GM12864 (cell line): ENCODE measurements at places on chromosomes 7 and 10.

GRCh38 chr7:152752200-152752912 lies 7.2 kb upstream of the ACTR3B start:
- DNase-seq, result no peak

DNA sequence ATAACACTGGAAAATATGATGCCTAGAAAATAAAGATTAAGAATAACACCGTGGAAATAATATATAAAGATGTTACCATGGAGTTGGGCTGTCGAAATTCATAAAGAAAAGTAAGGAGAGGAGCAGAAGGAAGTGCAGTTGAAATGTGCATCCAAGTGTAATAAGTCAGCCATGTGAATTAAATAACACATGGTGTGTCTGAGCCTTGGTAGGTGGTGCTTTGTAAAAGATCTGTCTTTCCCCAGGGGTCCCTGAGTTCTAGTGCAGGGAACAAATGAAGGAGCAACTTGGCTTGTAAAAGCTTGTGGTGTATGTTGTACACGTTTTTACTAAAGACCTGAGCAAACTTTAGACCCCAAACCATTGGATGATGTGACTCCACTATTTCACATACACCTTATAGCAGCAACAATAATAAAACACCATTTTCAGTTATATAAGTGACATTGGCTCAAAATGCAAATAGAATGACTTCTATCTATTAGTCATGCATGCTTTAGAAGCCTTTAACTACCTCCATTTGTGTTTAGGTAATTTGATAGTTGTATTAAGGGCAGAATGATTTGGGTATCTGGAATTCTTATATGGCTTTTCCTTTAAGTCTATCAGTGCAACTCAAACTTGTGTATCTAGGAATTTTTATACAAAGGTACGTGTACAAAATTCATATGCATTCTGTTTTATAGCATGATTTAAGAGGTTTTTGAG lies 11.3 kb downstream of the STARD3NL start:
- no peak for DNase-seq

- DNase-seq, result no peak
Measured at GRCh38 chr10:23829556-23829955, 379.4 kb upstream of the KIAA1217 start.

DNA sequence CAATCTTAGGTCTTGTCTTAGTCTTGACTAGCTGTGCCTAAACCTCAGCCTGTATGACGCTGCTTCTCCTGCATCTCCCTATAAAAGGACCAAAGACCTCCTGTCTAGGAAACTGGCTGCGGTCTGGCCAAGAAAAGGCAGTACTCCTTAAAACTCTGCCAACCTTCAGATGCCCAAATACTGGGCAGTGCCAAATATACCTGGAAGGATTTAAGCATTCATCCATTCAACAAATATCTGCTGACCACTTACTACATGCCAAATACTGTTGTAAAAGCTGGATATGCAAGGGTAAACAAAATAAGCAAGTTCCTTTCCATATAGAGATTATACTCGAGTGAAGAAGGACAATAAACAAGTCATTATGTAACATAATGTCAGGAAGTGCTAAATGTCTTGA lies 135.8 kb downstream of the HBP1 start:
- DNase-seq, result no peak

DNA sequence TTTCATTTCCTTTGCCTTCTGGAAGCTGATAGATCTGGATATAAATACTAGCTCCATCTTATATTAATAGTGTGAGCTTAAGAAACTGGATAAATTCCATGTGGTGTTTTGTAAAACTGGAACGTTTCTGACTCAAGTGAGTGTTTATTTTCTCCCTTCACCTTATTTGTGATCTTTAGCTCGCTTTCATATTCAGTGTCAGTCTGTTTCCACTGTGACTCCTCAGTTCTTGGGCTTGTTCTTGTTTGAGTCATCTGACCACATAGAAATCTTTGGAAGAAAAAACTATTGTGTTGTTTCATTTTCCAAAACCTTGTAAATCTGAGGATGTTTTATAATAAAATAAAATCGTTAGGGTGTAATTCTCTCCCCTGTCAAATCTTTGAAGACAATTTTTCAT lies 186.4 kb downstream of the POLR1F start:
- no peak for DNase-seq

- peak; percentile 12 for DNase-seq
Measured at GRCh38 chr10:23157239-23157681, 34.9 kb upstream of the PTF1A start.

GRCh38 chr10:75202321-75203045 lies 8.1 kb upstream of the VDAC2 start:
- DNase-seq, result no peak

DNA sequence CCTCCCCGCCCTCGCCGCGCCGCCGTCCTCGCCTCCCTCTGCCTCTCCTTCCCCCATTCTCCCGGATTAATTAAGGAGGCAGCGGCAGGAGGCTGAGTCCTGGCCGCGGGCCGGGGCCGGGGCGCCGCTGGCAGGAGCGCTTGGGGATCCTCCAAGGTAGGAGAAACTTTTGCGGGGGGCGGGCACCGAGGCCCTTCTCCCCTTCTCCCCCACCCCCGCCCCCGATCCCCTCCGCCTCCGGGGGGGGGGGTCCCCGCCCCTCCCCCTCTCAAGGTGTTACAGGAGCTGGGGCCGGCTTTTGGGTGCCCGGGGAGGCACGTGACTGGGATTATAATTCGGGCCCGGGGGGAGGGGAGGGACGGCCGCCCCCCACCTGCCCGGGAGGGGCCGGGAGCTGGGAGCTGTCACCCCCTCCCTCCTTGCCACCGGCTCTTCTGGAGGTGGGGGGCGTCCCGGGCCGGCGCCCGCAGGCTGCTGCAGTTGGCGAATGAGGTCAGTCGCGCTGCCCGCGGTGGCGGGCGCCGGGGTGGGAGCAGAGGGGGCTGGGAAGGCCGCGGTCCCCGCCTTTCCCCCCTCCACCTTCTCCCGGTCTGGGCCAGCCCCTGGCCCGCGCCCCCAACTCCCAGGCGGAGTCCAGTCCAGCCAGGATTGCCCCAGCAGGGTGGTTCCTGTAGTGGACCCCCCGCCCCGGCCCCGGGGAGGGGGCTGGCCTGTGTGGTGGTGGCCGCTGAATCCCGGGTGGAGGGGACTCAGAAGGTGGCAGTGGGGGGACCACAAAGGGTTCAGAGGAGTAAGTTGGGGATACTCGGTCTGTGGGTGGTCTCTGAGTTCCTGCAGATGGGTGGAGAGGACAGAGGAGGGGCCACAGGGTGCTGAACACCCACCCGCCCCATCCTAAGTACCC lies 567 bp downstream of the GTF2IRD1 start:
- no peak for DNase-seq

DNA sequence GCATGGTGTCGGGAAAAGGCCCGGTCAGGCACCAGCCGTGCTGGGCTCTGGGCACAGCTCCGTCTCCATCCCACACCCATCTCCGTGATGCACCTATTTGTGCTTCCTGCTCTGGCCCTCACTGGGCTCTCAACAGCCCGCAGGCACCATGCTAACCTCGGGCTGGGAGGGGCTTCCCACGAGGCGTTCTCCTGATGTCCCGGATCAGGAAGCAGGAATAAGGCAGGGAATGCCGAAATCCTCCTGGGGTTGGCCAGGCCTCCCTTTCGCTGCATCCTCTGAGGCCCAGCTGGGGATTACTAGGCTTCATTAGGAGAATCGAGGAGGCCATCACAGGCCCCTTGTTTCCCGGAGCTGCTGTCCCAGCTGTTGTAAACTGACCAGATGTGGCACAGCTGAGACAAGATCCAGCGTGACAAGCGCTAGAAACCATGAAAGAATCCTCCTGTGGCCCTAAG lies 72.0 kb downstream of the FAM53B start:
- no peak for DNase-seq

GRCh38 chr10:24553051-24553612 lies 170.6 kb downstream of the ARHGAP21 start:
- no peak for DNase-seq

DNA sequence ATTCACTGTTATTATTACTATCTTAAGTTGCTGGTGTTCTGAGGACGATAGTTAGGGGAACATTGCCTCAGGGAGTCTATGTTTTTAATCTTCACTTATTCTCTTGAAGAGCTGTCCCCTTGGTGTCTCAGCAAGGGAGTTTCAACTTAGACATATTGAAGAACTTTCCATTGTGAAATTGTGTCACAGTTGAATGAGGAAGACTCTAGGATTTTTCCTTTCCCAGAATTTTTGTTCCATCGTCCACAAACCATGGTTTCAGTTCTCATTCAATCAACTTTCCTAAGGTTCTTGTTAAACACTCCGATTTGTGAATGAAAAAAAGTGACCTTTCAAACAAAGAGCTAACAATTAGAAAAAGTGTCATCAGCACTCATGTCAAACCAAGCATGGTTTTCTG lies 128.3 kb downstream of the GATA3 start:
- no peak for DNase-seq

DNA sequence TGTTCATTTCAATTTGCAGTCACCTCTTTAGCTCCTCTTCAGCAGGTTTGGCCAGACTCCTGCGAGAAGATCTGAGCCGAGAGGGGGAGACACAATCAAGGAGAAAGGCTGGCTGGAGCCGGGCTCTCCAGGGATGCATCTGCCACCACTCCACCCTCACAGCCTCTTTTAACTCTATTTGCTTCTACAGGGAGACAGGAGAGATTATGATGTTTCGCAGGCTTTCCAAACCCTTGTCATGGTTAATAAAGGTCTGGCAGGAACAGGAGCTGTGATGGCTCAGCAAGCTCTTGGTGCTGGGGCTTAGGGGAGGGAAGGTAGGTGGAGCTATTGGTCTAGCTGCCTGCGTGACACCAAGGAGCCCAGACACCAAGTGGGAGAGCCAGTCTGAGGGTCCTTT lies 448.1 kb upstream of the PODXL start:
- DNase-seq, result no peak

DNA sequence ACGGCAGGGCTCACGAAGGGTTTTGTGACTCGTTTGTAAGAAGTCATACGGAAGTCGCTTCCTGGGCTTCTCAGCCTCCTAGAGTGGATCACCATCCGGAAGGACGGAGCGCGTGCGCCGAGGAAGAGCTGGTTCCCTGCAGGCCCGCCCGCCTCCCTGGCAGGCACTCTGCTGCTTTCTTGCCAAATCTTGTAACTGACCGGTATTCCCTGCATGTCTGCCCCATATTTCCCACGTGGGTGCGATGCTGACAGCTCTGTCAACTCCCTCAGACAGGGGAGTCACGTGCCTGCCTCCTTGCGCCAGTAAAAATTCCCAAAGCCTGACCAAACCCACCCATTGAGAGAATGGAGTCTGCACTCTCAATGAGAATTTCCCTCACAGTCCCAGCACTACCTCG lies 12.7 kb downstream of the SHH start:
- no peak for DNase-seq

- no peak for DNase-seq
Measured at GRCh38 chr10:11448190-11448544, 163.3 kb downstream of the USP6NL start.

GRCh38 chr7:157520249-157520648 lies 183.4 kb downstream of the DNAJB6 start:
- DNase-seq, result no peak

- DNase-seq, result no peak
Measured at GRCh38 chr7:108454674-108455550, 1.3 kb downstream of the NRCAM start.

GRCh38 chr10:23364378-23364777 lies 19.8 kb upstream of the C10orf67 start:
- no peak for DNase-seq

GRCh38 chr7:47379629-47380324 lies 202.1 kb downstream of the TNS3 start:
- no peak for DNase-seq

- DNase-seq, result no peak
Measured at GRCh38 chr10:50379616-50380015, 128.3 kb upstream of the ASAH2 start.

DNA sequence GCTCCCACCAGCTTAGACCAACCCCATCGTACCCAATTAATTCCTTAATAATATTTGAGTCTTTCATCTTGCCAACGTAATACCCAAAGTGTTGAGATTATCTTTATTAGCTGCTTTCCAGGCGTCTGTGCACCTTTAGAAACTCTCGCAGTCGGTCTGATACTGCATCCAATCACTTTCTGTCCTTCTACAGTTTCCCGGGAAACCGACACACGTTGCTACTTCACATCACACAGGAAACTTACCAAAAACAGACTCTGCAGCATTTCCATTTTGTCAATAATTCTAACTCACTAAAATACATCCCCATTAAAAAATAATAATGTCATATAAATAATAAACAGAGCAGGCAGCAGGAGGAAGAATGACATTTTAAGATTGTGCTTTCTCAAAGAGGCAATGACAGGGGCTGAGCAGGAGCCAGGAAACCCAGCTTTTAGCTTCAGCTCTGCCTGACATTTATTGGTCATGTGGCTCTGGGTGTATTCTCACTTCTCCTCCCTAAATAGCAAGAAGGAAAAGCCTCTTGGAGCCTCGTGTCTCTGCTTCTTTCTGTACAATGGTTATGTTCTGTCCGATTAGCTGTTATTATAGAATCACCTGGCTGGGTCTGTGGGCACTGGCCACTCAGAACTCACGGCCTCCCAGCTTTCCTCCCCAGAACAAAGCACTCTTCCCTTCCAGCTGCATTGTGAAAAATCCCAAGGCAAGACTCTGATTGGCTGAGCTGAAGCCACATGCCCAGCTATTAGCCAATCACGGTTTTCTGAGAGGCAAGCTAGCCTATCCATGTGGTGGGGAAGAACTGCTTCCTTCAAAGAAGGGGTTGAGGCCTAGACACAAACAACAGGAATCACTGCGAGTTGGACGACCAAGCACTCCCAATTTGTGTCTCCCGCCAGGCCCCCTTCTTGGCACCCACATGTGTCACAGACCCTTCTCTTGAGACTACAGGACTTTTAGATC lies 424.7 kb upstream of the FOXK1 start:
- no peak for DNase-seq

GRCh38 chr7:16657656-16658279 lies 11.8 kb downstream of the BZW2 start:
- DNase-seq, result no peak

DNA sequence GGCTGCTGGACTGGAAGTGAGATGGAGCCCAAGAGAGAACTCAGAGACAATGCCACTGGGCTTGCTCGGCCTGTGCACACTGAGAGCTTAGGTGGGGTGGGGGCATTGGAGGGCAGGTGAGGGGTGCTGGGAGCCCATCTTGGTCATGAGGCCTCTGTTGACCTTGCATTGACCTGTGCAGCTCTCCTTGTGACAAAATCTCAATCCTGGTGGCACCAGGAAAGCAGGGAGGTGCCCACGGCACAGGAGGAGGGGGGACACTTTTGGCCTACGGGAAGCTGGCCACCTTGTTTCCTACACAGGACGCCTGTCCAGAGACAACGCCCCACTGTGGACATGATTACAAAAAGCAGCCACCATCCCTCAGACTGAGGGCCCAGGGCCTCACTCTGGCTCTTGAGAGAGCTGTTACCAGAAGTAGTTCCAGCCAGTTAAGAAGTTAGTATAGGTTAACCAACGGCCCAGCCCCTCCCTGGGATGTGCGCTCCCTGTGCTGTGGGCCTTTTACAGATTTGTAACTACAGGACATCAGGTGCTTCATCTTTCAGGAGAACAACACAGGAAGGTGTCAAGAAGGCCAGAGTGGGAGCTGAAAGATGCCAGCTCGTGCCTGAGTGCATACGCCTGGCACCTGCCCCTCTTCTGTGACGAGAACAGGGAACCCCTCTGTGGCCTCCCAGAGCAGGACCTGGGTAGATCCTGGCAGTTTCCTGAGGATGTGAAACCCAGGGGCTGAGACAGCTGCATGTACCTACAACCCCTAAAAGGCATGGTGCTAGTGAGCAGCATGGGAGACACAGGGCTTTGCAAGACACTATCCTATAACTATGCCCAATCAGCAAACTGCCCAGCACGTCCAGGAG lies 10.3 kb downstream of the PKD1L1 start:
- DNase-seq, result peak; percentile 82
